ENCODE measurements at places on chromosomes 6 and 20.

DNA sequence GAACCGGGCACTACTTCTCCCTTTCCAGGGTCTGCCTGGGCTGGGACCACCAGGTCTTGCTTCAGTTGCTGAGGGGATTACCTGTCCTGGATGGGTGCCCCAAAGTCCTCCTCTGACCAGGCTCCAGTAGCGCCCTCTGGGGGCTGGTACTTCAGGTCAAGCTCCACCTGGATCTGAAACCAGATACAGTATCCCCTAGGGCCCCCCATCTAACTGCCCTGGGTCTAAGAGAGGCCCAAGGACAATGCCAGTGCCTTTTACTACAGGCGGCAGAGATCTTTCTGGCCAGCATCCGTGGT, 11.2 kb upstream of the SPAG4 start:
- DNase-seq = no peak

DNA sequence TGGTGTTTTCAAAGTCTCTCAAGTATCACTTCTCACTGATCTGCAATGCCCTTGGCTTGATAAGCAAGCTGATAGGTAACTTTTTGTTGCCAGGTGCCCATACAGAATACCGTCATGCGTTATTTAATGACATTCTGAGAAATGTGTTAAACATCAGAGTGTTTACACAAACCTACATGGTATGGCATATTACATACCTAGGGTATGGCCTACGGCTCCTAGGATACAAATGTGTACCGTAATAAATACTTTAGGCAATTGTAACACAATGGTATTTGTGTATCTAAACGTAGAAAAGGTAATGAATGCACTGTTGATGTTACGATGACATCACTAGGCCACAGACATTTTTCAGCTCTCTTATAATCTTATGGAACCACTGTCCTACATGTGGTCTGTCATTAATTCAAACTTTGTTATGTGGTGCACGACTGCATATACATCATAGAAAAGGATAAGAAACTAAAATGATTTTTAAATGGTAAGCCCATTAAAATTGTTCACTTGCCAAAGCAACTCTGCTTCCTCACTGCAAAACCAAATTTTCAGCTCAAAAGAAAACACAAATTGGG, 35.7 kb downstream of the CSNK2A1 start:
- no peak for DNase-seq

DNA sequence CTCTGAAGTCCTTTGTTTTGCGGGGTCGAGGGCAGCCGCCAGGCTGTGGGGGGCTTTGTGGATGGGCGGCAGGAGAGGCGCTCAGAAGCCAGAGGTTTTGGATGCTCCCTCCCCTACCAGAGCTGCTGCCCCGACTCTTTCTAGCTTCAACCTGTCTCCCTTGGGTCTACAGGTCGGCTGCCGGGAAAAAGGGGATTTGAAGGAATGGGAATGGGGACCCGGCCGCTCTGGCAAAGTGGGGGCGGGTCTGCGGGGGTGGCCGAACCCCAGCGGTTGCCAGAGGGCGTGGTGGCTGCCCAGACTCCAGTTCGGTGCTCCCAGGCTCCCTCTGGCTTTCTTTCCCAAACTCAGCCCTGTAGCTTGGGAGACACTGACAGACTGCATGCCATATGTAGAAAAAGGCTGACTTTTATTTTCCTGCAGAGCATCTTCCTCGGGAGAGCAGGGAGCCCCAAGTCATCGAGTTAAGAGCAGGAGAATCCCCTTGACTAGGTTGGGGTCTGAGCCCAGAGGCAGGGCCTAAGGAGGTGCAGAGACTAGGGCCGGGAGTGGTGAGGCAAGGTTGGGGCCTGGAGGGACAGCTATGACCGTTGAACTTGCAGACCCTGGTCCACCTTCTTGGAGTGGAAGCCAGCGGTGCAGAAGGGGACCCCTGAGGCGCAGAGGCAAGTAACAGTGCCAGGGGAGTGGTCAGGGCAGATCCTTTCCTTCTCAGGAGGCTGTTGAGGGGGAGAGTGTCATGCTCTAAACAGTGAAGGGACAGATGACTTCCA, 1.4 kb upstream of the PPP1R18 start:
- no peak for DNase-seq

DNA sequence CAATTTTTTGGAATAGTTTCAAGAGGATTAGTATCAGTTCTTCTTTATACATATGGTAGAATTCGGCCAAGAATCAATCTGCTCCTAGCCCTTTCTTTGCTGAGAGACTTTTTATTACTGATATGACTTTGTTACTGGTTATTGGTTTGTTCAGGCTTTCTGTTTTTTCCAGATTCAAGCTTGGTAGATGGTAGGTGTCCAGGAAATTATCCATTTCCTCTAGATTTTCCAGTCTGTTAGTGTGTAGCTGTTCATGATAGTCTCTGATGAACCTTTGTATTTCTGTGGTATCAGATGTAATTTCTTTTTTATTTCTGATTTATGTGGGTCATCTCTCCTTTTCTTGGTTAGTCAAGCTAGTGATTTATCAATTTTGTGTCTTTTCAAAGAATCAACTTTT, 167.6 kb downstream of the GMDS start:
- no peak for DNase-seq

DNA sequence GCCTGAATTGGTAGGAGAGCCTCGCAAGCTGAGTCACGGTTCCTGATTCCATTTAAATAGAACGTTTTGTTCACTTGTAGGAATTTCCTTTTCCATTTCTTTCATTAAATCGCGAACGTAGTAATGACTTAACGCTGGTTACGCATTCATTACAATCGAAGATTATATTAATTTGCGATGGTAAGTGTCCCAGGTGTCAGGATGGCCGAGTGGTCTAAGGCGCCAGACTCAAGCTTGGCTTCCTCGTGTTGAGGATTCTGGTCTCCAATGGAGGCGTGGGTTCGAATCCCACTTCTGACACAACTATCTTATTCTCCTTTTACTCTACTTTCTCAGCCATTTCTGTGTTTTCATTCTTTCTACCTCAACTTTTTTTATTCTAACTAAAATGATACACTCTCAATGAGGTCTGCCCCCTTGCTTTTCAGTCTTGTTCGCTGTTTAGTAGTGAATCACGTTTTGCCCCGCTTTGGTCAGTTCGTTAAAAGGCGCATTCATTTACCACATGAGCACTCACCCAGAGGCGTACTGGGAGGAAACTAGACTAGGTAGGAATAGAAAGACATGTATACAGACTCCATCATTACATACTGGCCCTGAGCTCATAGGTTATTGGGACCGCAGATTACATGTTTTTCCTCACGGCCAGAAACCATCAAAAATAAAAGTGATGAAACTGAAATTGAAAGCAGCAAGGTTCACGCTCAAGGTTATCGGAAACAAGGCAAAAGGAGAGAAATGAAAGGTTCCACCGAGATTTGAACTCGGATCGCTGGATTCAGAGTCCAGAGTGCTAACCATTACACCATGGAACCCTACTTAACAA, 17.3 kb upstream of the TRIM27 start:
- DNase-seq = peak; percentile 71

DNA sequence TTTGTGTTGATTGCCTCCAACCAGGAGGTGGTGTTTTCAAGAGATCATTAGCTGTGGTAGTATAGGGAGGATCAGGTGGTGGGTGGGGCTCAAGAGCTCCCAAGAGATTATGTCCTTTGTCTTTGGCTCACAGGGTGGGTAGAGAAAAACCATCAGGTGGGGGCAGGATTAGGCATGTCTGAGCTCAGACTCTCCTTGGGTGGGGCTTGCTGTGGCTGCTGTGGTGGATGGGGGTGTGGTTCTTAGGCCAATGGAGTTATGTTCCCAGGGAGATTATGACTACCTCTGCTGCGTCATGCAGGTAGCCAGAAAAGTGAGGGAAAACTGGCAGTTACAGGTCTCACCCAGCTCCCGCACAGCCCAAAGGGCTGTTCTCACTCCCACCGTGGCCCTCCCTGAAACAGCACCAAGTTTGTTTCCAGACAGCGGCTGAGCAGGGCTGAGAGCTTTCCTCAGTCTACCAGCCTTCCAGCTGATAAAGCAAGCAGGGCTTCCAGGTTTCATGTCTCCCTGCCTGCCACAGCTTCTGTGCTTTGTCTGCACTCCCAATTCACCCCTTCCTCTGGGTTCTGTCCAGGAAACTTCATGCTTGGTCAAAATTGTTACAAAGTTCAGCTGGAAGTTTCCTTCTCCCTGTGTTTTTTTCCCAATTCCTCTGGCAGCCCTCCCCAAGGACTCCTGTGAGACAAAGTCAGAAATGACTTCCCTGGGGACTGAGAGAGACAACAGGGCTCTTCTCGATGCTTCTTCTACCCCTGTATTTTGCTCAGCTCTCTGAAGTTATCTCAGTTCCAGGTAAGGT, 481.1 kb upstream of the MAN1A1 start:
- no peak for DNase-seq

- no peak for DNase-seq
Observed at GRCh38 chr6:9398071-9398766, 962.9 kb upstream of the SLC35B3 start.

- DNase-seq = no peak
Observed at GRCh38 chr6:166575205-166575604, 11.3 kb downstream of the RAMACL start.

- no peak for DNase-seq
Observed at GRCh38 chr6:25050356-25050755, 114.6 kb upstream of the RIPOR2 start.

DNA sequence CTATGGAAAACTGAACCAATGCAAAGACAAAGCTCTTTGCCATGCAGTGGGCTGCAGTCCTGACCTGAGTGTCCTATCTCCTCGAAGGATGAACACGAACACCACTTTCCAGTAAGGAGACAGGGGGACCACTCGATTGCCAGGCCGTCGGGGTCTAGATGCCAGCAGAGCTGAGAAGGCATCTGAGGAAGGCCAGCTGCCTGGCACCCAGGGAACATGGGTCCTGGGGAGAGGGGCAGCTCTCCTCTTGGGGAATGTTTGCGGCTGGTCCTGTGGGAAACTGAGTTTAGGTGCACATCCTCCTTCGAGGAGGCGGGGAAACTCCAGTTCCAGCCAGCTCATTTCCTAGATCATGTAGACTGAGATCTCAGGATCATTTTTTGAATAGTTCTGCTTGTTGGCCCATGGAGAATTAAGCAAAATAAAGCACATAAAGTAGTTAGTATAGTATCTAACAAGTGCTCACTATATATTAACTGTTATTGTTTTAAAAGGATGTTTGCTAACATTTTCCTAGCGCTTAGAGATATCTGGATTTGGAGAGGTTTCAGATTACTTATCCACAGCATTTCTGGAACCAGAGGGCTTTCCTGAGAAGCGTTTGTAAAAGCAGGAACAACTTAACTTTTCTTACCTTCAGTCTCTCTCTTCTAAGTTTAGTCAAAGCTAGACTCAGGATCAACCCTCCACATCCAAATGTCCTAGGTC, 225.3 kb upstream of the FOXQ1 start:
- DNase-seq = no peak

DNA sequence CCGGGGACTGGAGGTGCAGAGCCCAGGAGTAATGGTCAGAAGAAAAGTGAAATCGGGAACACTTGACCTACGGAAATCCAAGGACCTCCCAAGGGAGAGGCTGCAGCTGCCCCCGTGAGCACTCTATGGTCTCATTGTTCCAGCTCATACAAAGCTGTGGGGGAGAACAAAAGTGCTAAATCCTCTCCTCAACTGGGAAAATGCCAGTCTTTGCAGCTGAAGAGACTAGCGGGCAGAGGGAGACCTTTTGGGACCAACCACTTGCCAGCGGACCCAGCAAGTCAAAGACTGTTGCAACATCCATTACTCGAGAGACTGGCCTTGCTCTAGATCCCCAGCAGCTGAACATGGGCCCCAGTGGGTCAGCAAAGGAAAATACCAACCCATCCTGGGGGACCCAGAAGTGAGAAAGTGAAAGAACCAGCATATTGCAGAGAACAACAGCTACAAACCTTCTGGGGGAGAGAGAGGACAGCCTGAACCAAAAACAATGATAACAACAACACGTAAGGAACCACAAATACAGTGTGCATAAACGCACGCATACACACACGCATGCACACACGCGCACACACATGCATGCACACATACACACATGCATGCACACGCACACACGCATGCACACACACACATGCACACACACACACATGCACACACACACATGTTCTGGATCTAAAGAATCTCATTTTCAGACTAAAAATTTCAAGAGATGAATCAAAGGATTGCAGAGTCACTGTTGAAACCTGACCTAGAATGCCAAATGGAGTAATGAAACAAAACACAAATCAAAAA, 24.7 kb upstream of the ELMO2 start:
- peak; percentile 21 for DNase-seq

GRCh38 chr20:42118409-42119125, 500.4 kb upstream of the CHD6 start:
- DNase-seq = no peak

DNA sequence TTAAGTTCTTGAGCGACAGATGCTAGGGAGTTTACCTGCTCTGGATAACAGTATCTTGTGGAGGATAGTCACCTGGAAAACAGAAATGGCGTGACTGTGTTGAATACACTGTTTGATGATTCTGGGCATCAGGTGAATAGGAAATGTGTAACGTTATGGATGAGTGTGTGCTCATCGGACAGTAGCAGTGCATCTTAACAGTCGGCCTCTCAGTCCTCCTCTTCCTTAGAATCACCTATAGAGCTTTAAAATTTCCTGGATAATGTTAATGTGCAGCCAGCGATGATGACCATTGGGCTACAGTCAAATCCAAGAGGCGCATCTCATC, 217.7 kb downstream of the OR2B2 start:
- DNase-seq = no peak

GRCh38 chr6:145347216-145347615, 388.1 kb downstream of the EPM2A start:
- DNase-seq = no peak

DNA sequence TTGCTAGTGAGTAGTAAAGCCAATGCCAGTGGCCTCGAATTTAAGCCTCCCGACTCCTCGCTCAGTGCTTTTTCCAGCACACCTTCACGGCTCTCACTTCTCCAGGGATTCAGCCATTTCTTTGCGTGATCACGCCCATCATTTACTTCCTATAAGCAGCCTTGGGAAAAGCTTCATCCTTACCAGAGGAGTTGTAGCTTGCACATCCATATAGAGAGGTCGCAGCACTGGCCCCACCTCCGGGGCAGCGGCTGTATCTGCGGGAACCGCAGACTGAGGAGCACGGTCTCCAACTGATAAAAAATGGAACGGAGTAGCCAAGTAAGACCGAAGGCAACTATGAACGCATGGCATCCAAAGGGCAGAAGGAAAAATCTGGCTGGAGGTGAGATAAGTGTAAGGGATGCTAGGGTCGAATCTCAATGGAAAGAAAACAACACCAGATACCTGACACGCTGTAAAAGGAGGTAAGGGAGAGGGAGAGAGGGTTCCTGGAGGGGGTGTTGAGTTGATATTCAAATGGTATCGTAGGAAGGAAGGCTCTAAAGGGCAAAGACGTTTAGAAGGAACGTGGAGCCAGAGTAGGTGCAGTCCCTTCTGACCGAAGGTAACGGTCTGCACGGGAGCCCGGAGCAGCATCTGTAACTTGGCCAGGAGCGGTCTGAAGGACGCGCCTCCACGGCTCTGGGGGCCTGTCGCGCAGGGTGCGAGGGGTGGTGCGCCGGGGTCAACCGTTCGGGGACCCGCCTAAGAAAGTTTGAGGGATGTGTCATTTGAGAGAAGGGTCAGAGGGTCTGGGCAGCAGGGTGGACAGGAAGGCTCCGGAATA, 640 bp downstream of the NFS1 start:
- DNase-seq = peak; percentile 30

- DNase-seq = no peak
Observed at GRCh38 chr6:82597201-82597600, 233.6 kb downstream of the TPBG start.

All from C1 segment of cervical spinal cord (tissue), 14 donors.